Activated CD4-positive, CD25-positive, alpha-beta regulatory T cell (primary cell): ENCODE measurements at places on chromosomes 3 and 15.

GRCh38 chr3:148847351-148847750, 17.7 kb upstream of the CPA3 start:
- no peak for DNase-seq

- no peak for DNase-seq
Measured at GRCh38 chr3:24086617-24087404, 141.7 kb downstream of the NR1D2 start.

DNA sequence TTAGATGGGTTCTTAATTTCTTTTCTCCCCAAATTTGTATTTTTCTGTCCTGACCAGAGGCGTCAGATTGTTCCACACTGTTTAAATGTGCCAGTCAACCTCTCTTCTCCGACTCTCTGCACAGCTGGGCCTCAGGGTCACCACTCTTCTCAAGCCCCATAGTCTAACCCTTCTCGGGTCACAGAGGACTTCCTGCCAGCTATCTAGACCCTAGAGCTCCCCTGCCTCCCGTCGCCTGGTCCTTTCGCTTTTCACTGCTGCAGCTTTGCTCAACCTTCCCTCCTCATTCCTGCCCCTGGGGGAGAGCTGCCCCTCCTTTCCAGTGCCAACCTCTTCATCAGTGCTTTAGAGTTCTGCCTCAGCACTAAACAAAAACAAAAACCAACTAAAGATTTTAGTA, 151.7 kb downstream of the ATG7 start:
- no peak for DNase-seq

DNA sequence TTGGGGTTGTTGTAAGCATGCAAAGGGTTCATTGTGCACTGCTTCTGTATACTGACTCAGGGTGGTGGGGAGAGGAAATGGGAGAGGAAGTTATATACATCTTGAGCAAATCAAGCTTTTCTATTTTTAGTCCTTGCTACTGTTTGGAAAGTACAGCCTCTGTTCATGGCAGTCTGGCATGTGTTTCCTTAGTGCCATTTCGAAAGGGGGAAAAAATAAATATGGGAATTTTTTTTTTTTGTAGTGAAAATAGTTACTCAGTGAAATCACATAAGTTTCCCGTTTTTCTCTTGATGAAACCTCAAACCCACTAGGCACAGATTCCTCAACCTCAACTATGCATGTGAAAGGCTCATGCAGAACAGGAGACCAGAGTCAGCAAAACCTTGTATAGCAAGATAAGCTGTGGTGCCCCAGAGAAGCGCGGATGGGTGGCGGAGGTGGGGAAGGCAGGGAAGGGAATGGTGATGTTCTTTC, 353.3 kb downstream of the LPP start:
- DNase-seq: no peak

DNA sequence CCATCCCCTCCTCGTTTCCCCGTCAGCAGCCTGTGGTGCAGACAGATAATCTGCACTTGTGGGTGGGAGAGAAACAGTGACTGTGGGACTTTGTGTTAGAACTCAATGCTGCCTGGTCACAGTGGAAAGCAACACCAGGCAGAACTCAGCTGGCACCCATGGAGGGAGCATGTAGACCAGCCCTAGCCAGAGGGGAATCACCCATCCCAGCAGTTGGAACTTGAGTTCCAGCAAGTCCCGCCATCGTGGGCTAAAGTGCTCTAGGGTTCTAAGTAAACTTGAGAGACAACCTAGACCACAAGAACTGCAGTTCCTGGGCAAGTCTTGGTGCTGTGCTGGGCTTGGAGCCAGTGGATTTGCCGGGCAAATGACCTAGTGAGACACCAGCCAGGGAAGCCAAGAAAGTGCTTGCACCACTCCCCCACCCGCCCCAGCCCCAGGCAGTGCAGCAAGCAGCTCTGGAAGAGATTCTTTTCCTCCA, 24.4 kb downstream of the ISG20 start:
- DNase-seq: no peak

DNA sequence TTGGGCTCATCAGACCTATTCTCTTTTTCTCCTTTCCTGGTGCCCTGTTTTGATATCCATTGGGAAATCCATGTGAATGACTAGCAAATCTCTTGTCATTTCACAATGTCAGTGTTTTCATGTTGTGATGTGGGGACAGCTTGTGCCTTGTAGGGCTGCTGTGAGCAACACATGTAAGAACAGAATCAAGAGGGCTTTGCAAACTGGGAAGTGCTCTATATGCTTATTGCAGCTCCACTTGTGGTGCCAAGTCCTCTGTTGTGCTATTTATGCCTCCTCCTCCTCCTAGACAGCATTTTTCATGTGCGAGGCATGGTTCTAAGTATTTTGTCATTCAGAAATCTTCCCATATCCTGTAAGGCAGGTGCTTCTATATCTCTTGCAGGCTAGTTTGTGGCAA, 56.4 kb downstream of the ZNF621 start:
- no peak for DNase-seq

DNA sequence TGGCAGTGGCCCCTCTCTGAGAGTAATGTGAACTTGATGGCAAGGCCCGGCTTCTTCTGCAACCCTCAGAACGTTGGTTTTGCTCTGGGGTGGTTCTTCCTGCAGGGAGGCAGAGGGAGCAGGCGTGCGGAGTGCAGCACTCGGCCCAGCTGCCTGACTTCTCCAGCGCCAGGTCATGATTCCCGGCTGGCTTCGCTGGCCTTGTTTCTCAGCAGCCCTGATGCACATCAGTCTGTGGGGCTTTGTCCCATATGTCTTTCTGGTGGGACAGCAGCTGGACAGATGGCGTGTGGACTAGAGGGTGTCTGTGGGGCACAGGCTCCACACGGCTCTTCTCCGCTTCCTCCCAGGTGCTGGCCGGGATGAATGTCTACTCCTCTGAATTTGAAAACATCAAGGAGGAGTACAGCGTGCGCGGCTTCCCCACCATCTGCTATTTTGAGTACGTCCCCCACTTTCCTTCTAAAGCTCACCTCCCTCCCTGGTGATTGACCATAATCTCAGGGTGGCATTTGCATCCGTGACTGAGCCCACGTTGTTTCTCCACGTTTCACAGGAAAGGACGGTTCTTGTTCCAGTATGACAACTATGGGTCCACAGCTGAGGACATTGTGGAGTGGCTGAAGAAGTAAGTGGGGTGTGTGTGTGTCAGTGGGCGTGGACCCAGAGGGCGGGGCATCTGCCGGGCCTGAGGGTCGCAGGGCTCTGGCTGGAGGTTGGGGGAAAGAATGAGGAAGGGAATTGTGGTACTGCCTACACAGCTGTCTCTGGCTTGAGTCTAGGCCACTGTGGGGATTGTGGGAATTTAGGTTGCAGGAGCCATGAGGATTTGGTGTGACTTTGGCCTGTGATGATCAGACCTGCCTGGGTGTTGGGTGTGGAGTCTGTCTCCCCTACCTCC, 57.1 kb downstream of the PDIA5 start:
- no peak for DNase-seq

DNA sequence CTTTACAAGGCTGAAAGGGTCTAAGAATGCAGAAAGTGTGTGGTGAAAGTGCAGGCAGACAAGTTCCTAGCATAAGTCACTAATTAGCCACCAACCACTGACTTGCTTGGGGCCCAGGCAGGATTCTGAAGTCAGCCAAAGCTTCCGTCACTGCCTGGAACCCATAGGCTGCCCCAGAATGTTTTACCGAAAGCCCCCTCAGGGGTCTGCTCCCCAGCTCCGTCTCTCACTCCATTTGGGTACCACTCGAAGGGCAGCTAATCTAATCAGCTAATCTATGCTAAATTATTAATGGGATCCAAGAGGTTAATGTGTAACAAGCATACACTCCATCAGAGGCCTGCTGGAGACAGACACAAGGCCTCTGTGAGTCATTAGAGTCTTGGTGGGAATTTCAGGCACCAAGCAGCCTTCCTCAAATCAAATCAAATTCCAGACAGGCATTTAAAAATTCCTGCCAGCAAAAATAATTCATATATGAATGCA, 13.2 kb downstream of the ADAMTS9 start:
- DNase-seq: no peak

GRCh38 chr3:5437296-5437782, 249.8 kb downstream of the EDEM1 start:
- no peak for DNase-seq

GRCh38 chr3:177835917-177836316, 638.6 kb upstream of the TBL1XR1 start:
- DNase-seq: no peak

GRCh38 chr3:47613722-47614121, 35.1 kb upstream of the CSPG5 start:
- DNase-seq: no peak

GRCh38 chr3:105906836-105907235, 38.0 kb upstream of the CBLB start:
- DNase-seq: no peak
